ENCODE measurements at places on chromosomes 7 and 10.
A peak's percentile ranks its signal among the peaks of the same experiment; 100 is the strongest.

DNA sequence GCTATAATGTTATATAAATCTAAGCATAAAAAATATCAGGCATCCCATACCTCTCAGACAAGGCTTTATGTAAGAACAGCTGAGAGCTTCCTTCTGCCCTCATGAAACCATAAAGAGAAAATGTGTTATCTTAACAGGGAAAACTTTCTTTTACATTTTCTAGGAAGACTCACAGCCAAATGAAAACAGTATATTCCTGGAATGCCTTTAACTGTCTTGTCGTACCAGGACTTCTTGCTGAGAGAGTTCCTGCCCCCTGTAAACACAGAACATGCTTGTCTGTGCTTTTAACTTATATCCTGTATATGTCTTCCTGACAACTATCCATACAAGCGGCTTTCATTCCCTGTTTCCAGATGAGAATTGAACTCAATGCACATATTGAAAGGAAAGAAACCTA, 64.8 kb upstream of the AHR start:
- no peak for DNase-seq

DNA sequence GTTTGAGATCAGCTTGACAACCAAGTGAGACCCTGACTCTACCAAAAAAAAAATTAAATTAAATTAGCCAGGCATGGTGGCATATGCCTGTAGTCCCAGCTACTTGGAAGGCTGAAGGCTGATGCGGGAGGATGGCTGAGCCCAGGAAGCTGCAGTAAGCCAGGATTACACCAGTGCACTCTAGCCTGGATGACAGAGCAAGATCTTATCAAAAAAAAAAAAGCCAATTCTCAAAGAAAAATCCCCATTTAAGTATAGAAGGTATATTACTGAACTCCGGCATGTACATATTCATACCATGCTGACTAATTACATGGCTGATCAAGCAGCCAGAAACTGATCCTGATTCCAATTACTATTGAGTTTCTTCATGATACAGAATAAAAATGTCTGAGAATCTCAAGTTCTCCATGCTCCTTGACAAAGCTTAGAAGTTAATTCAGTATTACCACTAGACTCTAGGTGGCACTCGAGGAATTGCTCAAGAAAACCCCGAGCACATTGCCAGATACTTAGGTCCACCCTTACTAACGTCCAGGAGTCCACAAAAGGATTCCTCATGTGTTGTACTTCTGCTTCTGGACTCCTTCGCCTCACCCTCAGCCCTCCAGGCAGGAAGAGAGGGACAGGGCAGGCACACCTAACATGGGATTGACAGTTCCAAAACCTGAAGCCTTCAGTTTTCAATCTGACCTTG, 148.9 kb downstream of the PARD3 start:
- peak; percentile 65 for DNase-seq

DNA sequence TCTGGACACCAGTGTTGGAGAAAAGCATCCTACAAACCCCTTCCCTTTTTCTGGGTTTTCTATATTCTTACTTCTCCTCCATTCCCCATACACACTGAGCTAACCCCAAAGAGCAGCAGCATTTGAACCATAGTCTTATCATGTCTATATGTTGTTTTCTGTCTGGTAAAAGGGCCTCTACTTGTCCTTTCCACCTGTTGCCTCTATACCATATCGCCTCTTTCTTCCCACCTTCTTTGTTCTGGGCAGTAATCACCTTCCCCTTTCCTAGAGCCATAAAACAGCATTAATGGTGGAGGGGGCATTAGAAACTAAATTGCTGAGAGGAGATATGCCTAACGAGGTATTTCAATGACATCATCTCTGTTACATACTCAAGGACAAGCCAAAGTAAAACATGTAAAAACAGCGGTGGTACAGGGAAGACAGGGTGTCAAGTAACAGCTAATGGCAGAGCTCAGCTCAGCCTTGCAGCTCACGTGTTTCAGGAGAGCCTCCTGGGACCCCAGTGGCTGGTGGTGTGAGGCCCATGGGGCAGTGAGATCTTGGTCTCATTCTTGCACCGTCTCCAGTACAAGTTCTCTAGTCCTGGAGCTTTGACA, 20.6 kb downstream of the NPY start:
- no peak for DNase-seq

DNA sequence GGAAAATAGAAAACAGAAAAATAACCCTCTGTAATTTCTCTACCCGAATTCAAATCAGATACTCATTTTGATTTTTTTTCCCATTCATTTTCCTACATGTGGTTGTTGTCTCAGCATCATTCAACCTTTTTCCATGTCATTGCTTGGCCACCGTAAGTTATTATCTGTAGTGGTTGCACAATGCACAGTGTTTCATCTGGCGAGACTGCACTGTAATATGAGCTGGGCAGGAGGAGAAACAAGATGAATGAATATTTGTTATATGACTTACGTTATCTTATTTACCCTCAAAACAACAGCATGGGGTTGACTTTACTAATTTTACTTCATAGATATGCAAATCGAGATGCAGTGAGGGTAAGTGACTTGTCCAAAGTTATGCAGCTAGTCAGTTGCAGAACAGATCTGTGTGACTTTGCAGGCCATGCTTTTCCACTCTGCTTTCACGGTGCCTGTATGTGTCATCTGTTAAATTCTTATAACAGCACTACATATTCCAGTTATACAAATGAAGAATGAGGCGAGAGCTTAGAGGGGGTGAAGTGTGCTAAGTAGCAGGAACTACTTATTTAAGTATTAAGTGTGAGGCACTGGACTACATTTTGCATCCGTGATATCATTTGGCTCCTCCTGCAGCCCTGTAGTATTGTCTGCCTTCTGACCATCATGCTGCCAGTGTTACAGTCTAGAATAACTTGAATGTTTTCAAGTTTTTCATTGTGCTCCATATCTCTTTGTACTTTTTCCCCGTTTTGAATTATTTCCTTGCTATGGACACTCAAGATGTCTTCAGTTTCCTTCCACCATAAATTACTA, 56.7 kb downstream of the ZMYND11 start:
- no peak for DNase-seq

DNA sequence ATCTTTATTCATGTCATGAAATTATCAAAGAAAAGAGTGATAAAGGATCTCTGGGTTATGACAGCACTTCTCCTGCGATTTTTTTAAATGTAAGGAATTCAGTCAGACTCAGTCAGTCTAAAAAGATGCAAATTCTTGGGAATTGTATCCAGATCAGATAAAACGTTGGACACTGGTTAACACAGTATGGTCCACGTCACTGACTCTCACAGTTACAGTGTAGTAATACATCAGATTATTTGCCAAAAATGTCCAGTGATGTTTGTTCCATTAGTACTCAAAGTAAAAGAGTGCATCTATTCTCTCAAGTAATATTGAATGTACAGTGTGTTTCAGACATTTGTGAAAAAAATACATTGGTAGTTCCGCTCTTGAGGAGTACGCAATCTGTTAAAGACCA, 224.5 kb downstream of the PCDH15 start:
- DNase-seq: no peak

GRCh38 chr7:44109991-44110390, 5.8 kb downstream of the AEBP1 start:
- no peak for DNase-seq

- DNase-seq: no peak
Observed at GRCh38 chr7:66427956-66428355, 200.7 kb upstream of the KCTD7 start.

DNA sequence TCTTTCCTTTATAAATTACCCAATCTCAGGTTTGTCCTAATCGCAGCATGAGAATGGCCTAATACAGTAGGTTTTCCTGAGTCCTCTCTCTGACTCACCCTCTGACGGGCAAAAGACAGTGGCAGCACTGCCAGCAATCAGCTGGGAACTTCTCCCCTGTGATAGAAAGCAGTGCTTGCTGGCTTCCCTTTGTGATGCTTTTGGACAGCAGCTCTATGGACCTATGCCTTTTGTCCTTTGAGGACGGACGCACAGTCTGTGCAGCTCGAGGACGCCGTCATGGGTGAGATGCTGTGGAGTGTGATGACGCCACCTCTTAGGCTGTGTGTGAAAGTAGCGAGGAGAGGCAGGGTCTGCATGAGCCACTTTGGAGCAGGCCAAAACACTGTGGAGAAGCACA, 68.8 kb downstream of the KIAA1217 start:
- DNase-seq: no peak

- no peak for DNase-seq
Observed at GRCh38 chr7:155263051-155263450, 34.6 kb upstream of the INSIG1 start.

- DNase-seq: no peak
Observed at GRCh38 chr10:30029164-30029871, 30.1 kb downstream of the JCAD start.

DNA sequence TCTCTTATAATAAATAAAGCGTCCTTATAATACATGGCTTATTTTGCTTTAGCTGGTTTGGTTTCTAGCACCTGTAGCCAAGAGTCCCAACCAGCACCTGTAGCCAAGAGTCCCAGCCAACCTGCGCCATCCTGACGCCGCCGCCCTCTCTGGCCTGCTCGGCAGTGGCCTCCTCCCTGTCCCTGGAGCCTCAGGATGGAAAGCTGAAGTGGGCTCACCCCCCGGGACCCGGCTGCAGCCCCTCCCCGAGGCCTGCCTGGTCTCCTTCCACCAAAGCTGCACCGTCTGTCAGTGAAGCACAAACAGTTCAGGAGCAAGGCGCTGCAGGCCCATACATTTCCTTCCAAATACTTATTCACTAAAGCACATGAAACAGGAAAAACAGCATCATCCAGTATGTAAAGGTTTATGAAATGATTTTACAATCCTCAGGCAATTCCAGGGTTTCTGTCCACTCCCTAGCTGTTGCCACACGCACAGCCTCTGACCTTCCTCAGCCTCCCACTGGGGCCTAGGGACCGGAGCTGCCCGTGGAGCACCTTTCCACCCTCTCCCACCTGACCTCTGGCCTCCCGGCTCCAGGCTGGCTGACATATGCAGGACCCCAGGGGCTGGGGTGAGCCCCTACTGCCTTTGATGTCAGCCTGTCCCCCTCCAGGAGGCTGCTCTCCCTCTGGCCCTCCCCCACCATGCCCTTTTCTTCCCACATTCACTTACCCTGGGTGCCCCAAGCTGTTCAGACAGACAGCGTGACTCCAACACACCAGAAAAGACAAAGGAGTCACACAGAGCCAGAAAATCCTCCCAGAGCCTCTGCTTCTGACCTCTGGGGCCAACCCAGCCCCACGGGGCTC, 149.6 kb upstream of the PPP2R2D start:
- DNase-seq: no peak

DNA sequence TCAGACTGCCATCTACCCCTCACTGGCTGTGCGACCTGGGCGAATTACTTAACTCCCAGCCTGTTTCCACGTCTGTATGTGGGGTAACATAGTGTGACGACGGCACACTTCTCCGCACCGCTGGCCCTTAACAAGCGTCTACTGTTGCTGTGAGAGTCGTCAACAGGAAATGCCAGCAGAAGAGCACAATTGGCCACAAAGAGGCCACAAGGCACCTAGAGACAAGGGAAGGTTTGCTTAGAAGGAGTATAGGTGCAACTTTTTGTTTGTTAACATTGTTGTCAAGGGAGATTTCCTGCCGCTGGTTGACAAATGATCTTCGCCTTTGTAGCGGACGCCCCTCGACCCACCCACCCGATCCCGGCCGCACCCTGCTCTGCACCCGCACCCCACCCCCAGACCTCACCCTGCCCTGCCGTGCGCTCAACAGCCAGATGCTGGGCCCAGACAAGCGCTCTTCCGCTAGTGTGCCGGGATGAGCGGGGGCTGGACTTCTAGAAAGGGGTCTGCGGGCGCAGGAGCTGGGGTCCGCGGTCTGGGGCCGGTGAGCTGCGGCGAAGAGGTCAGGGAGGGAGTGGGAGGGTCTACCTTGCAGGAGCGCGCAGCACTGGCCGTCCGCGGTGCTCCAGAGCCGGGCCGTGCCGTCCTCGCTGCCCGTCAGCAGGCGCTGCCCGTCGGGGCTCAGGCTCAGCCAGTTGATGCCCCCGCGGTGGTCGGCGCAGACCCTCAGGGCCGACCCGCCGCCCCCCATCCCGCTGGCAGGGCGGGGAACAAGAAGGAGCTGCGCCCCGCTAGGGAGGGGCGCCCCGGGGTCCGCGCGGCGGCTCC, 785 bp downstream of the WDR86 start:
- peak; percentile 79 for DNase-seq

DNA sequence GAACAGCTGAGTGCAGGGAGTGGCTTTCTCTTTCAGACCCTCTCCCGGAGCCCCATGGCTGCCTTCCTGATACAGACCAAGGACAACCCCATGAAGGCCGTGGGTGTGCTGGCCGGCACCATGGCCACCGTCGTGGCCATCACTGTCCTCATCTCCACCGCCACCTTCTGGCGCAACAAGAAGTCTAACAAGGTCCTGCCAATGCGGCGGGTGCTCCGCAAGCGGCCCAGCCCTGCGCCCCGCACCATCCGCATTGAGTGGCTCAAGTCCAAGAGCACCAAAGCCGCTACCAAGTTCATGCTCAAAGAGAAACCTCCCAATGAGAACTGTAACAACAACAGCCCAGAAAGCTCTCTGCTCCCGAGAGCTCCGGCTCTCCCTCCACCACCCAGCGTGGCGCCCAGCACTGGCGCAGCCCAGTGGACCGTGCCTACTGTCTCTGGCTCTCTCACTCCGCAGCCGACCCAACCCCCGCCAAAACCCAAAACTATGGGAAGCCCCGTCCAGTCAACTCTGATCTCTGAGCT, 11.2 kb downstream of the LRIT2 start:
- DNase-seq: no peak

DNA sequence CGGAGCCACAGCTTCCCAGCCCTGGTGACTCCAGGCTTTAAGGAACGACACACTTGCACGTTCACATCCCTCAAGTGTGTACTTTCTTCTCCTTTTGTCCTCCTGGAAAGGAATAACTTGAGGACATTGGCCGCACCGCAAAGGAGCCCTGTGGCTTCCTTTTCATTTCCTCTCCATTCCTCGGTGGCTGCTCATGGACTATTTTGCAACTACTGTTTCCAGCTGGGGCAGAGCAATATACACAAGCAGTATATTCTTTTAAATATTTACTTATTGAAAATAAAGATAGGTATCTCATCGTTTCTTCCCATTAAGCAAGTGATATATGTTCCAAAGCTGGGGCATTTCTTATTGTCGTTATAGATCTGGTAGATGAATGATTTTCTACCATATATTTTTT, 97.2 kb upstream of the LYZL1 start:
- DNase-seq: no peak

- DNase-seq: no peak
Observed at GRCh38 chr7:95011146-95011928, 103.9 kb downstream of the PPP1R9A start.

DNA sequence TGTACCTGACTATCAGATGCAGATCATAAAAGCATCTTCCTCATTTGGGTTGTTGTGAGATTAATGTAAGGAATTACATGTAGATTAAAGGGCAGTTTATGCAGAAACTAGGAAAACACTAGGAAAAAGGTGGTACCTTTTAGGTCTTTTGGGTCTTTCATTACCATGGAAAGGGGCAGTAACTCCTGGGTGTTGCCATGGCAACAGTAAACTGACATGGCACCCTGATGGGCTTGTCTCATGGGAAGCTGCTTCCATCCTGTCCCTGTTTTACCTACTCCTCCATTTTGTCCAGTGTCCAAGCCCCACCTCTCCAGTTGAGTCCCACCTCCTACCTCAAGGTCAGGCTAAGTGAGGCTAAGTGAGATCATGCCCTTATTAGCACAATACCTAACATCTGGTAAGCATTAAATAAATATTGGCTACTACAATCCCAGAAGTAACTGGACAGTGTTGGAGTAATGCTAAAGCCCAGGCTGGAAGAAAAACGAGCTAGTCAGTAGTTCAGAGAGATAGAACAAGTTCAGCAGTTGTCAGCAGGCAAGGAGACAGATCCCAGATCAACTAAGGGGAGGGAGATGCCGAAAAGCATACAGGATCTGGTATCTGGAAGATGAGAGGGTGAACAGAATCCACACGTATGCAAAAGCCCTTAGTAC, 240.0 kb upstream of the AUTS2 start:
- peak; percentile 19 for DNase-seq
